ENCODE measurements at places on chromosomes 1 and 21. TPM values are rescaled to one million over a fixed set of nuclear protein-coding genes. Genes with fewer than 3 reads are reported as not detected.

The PDIK1L gene
- total RNA-seq = 1.8 TPM

The CHAF1B gene
- total RNA-seq = 3.1 TPM

The DMRTB1 gene
- total RNA-seq = not detected

The OR10J1 gene
- total RNA-seq = not detected

The LMOD1 gene
- total RNA-seq = not detected

The OVAAL gene
- total RNA-seq = 0.24 TPM

The ERVH48-1 gene
- not detected for total RNA-seq
